ENCODE measurements at places on chromosomes 12 and 14. TPM values are rescaled to one million over a fixed set of nuclear protein-coding genes. Genes with fewer than 3 reads are reported as not detected.

The PHC1 gene
- 7.7 TPM for total RNA-seq

The PSME1 gene
- 88.5 TPM for total RNA-seq

The NACA gene
- 1,071 TPM for total RNA-seq

The AQP2 gene
- not detected for total RNA-seq

The BBS10 gene
- 22.6 TPM for total RNA-seq

The SERPINA10 gene
- under 0.01 TPM for total RNA-seq

The MMP17 gene
- 8.5 TPM for total RNA-seq

The TMEM117 gene
- total RNA-seq = 10.7 TPM

The PTPRQ gene
- total RNA-seq = 0.38 TPM

The MAP3K9 gene
- total RNA-seq = under 0.01 TPM

The SAMD15 gene
- total RNA-seq = 2.5 TPM

The KRT79 gene
- total RNA-seq = not detected

The ASCL1 gene
- total RNA-seq = not detected

The ADGRD1 gene
- total RNA-seq = 1.1 TPM

The NTS gene
- not detected for total RNA-seq

The TSPAN8 gene
- 15.2 TPM for total RNA-seq

The TMPO gene
- total RNA-seq = 173 TPM

The MYF5 gene
- total RNA-seq = not detected

The RNASE2 gene
- not detected for total RNA-seq

The GPR162 gene
- total RNA-seq = 0.96 TPM

The RD3L gene
- total RNA-seq = not detected

The CCDC38 gene
- total RNA-seq = under 0.01 TPM

The PPFIBP1 gene
- total RNA-seq = 171 TPM

The TMEM233 gene
- 0.56 TPM for total RNA-seq

The STAC3 gene
- 1.1 TPM for total RNA-seq

The MBD6 gene
- total RNA-seq = 2.9 TPM

The RIMBP2 gene
- under 0.01 TPM for total RNA-seq

The VRTN gene
- total RNA-seq = not detected

The TEX52 gene
- not detected for total RNA-seq

The FSCB gene
- total RNA-seq = 0.19 TPM

The PAH gene
- total RNA-seq = not detected

The TBX3 gene
- 16.1 TPM for total RNA-seq

The IRAK3 gene
- total RNA-seq = 3.5 TPM

The LPAR5 gene
- total RNA-seq = not detected

The ETFBKMT gene
- total RNA-seq = 2.5 TPM

The RPL10L gene
- not detected for total RNA-seq

The ACSS3 gene
- 6.3 TPM for total RNA-seq

The PARP2 gene
- total RNA-seq = 5.9 TPM

The ASPG gene
- not detected for total RNA-seq

The RGS6 gene
- not detected for total RNA-seq

The VCPKMT gene
- total RNA-seq = 4.4 TPM

The SSPN gene
- 12.1 TPM for total RNA-seq

The CCND2 gene
- 12.8 TPM for total RNA-seq

The HOXC9 gene
- not detected for total RNA-seq

The GPR84 gene
- not detected for total RNA-seq

The CPNE6 gene
- not detected for total RNA-seq

The SMIM41 gene
- total RNA-seq = not detected

The CLEC14A gene
- total RNA-seq = 8.2 TPM

The WNT1 gene
- total RNA-seq = not detected

The VDR gene
- total RNA-seq = 3.8 TPM

The CDK2 gene
- 55.8 TPM for total RNA-seq

The G2E3 gene
- total RNA-seq = 39.3 TPM

The YLPM1 gene
- total RNA-seq = 20.5 TPM

The DIO2 gene
- 27.0 TPM for total RNA-seq

The MANSC4 gene
- not detected for total RNA-seq

The CLBA1 gene
- total RNA-seq = 4.6 TPM

The C12orf50 gene
- not detected for total RNA-seq

The TAS2R46 gene
- total RNA-seq = 2.8 TPM
